Stimulated activated CD4-positive, alpha-beta T cell treated with anti-CD3 and anti-CD28 coated beads, Interleukin-1b, Interleukin-23, amount 100 ng/mL, for 1 hour (primary cell): ENCODE measurements at places on chromosomes 16 and 17.

- DNase-seq: no peak
These were observed 11.4 kb downstream of the HLF start for GRCh38 chr17:55275894-55276804.

DNA sequence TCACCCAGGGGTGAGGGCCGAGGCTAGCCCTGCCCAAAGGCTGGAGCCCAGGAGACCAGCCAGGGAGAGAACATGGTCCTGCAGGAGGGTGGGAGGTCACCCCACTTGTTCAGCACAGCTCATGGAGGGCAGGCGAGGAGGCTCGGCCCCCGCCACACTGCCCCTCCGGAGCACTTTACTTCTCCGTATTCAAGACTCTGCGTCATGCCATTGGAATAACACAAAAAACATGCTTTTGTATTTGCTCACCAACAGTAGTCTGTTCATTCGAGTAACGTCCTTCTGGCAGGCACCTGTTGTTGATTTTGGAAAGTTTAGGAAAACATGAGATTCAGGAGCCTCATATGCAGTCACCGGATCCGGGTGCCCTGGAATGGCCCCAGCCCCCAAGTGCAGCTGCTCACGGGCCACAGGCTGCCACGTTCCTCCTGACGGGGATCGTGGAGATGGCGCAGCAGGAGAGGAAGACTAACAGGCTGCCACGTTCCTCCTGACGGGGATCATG, 81.1 kb upstream of the DNAH17 start:
- no peak for DNase-seq

GRCh38 chr16:58124601-58124915, 4.6 kb downstream of the CFAP20 start:
- DNase-seq: no peak

DNA sequence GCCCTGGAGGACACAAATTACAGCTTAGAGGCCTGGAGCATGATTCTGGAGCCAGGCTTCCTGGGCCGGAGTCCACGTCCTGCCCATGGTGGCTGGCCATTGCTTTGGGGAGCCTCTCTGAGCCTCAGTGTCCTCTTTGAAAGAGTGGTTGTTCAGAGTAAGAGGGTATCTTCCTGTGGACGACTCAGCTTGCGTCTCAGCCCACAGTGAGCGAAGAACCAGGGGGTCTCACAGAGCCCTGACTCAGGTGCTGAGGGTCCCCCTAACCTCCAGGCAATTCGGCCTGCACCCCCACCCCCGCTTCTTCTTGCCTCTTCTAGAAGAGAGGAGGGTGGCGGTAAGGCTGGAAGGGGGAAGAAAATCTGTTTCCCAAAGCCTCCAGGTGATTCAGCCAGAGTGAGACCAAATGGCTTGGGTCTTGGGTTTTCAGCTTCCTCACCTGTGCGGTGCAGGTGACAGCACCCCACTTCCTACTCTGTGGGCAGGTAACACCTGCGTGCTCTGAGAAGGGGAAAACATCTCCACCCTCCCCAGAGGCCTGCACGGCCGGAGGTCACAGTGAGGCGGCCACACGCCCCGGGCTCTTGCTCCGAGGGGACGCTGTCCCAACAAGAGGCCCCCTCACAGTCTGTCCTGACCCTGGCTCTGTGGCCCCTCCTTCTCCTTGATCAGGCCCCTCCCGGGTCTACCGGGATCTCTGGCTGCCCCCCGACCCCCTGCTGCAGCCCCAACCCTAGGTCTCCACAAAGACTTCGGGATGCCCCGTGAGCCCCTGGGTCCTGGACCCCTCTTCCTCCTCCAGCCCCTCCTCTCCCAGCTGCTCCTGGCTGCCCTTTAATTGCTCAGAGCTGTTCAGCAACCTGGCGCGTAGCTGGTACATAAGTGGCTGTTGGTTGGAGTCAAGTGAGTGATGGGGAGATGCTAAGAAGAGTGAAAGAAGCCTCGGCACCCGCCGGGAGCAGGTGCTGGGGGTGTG, 119.2 kb downstream of the METRNL start:
- DNase-seq: no peak

DNA sequence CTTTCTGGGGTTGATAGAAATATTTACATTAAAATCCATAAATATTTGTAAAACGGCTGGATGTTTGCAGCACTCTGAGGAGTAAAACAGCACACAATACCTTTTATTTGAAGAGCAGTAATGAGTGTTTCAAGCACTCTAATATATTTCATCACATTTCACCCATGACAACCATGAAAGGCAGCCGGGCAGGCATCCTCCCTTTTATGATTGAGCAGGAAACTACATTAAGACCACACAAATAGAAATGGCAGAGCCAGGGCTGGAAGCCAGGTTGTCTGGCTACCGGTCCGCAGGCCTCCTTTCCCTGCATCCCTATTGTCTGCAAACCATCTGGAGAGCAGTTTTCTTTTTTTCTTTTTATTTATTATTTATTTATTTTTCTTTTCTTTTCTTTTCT, 23.1 kb upstream of the GPRC5C start:
- DNase-seq: no peak

- DNase-seq: no peak
These were observed 5.3 kb upstream of the GPRC5C start for GRCh38 chr17:74426551-74427047.

- no peak for DNase-seq
These were observed 789 bp downstream of the ITPRIPL2 start for GRCh38 chr16:19114359-19115147.

- no peak for DNase-seq
These were observed 284.6 kb upstream of the KIF2B start for GRCh38 chr17:53538129-53538617.

DNA sequence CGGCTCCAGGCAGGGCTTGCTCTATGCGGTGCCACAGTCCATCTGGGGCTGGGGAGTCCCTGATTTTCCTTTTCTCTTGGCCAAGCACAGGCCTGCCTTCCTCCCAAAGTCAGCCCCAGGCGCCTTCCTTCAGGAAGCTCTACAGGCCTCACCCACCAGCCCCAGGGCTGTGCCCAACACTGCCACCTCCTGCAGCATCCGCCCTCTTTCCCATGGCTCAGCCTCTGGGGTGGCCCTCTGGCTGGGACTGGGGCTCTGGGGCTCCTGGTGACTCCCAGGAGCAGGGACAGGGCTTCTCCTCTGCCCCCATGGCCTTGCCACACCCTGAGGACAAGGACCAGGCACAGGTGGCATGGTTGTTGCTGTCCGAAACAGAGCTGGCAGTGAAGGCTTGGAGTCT, 817 bp downstream of the ITGB4 start:
- no peak for DNase-seq

- no peak for DNase-seq
These were observed 87.6 kb downstream of the USP31 start for GRCh38 chr16:23061669-23062068.

- no peak for DNase-seq
These were observed 66.2 kb upstream of the CACNG3 start for GRCh38 chr16:24189941-24190340.

- no peak for DNase-seq
These were observed 46.1 kb downstream of the NXN start for GRCh38 chr17:933312-934073.

GRCh38 chr16:4477966-4478365, 1.8 kb downstream of the HMOX2 start:
- DNase-seq: no peak

DNA sequence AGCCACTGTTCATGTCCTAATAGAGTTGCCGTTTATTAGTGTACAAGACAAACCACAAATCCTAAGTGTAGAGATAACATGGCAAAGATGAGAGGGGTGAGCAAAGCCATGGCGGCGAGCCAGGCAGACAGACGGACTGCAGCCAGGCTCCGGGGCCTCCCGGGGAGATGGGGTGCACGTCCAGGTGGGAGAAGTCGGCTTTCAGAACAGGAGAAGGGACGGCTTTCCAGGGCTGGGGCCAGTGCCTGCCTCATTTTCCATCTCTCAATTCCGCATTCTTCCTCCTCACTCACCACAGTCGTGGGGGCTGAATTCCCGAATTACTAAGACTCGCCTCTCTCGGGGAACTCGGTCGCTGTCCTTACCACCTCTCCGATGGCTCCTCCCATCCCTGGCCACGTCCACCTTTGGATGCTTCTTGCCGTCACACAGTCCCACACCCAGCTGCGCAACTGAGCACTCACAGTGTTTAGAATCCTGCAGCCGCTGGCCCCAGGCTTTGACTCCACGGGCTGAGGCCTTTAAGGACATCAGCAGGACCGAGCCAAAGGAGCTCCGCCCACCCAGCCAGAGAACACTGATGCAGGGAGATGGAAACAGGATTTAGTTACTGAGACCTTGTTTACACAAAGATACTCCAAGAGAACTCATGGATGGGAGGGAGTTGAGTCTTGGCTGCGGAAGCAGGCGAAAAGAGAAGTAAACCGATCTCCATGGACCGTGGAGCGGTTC, 59.7 kb downstream of the RNF112 start:
- DNase-seq: no peak

- DNase-seq: no peak
These were observed 87.4 kb downstream of the ANKRD11 start for GRCh38 chr16:89402962-89403361.

GRCh38 chr17:66222798-66223350, 6.3 kb downstream of the APOH start:
- DNase-seq: no peak

GRCh38 chr16:73062743-73063733, 15.1 kb upstream of the ZFHX3 start:
- no peak for DNase-seq

- DNase-seq: no peak
These were observed 66.6 kb upstream of the CHMP6 start for GRCh38 chr17:80924807-80925610.

DNA sequence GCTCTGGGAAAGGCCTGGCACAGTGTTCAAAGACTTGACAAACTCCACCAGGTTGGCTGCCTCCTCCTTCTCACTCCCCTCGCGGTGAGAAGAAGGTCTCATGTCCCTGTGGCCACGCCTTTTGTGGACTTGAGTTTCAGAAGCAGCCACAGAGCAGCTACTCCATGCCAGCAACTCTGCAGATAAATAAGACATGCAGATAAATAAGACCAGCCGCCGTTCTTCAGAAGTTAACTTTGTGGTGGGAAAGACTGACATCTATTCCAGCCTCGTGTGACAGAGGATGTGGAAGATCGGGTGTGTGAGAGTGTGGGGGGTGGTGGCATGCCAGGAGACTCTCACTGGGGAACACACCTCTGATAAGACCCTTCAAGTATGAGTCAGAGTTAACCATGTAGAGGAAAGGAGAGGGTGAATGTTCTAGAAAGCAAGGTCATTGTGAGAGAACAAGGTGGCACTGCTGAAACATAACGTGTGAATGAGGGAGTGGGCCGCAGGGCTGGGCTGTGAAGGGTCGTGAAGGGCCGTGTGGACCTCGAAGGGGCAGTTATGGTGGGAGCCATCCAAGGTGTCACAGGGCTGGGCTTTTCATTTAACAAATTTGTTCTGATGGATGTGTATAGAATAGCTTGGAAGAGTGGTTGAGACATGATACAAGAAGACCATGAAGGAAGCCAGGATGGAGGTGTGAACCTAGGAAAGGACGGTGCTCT, 830 bp downstream of the SPACA3 start:
- no peak for DNase-seq

DNA sequence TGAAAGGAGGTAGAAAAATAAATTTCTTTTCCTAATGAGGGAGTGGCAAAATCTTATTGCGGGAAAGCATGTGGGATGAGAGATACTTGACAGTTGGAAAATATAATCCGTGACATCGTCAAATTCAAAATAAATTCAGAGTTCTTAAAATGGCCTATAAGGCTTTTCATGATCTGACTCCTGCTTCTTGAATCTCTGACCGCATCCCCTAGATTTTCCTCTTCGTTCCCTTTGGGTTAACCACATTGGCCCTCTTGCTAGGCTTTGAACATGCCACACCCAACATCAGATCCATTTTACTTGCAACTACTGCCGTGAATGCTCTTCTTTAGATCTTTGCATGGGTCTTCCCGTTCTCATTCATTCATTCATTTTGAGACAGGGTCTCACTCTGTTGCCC, 50.1 kb downstream of the NF1 start:
- DNase-seq: no peak

DNA sequence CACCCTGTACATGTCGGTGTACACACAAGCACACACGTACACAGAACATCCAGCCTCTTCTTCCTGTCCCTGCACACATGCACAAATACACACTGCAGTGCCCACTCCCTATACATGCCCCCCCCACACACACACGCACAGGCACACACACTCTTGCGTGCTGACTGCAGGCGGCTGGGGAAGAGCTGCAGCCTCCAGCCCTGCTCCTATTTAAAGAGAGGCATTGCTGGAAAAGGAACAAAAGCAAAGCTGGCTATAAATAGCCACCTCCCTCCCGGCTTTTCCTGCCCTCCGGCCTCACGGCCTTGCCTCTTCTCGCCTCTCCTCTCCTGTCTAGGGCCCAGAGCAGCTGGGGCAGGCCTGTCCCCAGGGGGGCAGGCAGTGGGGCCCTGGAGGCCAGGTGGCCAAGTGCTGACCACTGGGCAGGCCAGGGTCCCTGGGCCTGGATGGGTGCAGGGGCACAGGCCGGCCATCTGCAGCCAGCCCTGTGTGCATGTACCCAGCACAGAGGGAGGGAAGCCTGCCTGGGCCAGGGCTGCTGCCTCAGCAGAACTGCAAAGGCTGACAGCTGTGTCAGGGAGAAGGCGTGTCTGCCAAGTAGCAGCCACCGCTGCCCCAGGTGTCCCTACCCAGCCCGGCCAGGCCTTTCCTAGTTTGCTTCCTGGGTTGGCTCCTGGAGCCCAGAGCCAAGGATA, 25.4 kb downstream of the RTN4RL1 start:
- DNase-seq: no peak

GRCh38 chr16:19833176-19833575, 51.5 kb downstream of the GPRC5B start:
- DNase-seq: no peak

DNA sequence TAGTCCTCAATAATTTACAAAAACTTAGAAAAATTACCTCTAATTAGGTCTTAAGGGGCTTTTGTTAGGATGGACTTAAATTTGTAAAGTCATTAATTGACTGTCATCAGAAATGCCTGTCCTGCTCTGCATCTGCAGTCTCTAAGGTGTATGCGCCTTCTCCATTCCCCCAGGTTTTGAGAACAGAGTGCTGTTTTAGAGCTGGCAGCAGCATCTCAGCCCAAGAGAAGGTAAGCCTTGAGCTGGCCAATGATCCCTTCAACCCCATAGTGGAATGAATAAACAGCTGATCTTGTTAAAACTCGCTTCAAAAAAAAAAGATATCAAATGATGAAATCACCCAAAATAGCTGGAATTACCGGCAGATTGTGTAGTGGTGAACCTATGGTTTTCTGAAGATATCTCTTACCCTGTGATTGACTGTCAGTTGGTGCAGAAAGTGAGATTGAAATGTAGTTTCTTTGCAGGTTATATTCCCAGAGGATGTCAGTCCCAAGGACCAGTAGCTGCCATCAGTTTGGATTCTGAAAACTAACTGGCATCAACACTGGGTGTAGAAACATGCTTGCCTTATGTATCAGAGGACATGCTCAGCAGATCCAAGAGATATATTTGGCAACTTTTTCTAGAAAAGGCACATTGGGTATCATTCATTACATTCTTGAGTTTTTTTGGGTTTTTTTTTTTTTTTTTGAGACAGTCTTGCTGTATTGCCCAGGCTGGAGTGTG, 25.7 kb downstream of the TRPV2 start:
- no peak for DNase-seq

GRCh38 chr16:84943620-84944019, 67.7 kb downstream of the ZDHHC7 start:
- DNase-seq: no peak
